Activated naive CD8-positive, alpha-beta T cell treated with anti-CD3 and anti-CD28 coated beads for 36 hours (primary cell): ENCODE measurements at places on chromosomes 1 and 21. TPM values are rescaled to one million over a fixed set of nuclear protein-coding genes. Genes with fewer than 3 reads are reported as not detected.

FCRL1 gene
- 1.0 TPM for total RNA-seq

GJA5 gene
- not detected for total RNA-seq

SMG5 gene
- 92.0 TPM for total RNA-seq

UBE2U gene
- not detected for total RNA-seq

CNKSR1 gene
- 2.2 TPM for total RNA-seq

KIF2C gene
- 71.0 TPM for total RNA-seq

TSTD1 gene
- total RNA-seq = 45.7 TPM

ATXN7L2 gene
- 14.6 TPM for total RNA-seq

PTGFR gene
- not detected for total RNA-seq

TBX15 gene
- not detected for total RNA-seq

ZNF124 gene
- 21.5 TPM for total RNA-seq

PTPRU gene
- 0.74 TPM for total RNA-seq

RABIF gene
- total RNA-seq = 9.0 TPM

C1orf87 gene
- not detected for total RNA-seq

TIPRL gene
- 50.9 TPM for total RNA-seq

HES2 gene
- total RNA-seq = not detected

ELF3 gene
- total RNA-seq = 0.30 TPM

IVL gene
- total RNA-seq = not detected

GCLM gene
- 17.8 TPM for total RNA-seq

CD34 gene
- 0.02 TPM for total RNA-seq

ABCG1 gene
- 11.1 TPM for total RNA-seq

EIF3I gene
- 366 TPM for total RNA-seq

PGLYRP4 gene
- total RNA-seq = not detected

G0S2 gene
- 11.4 TPM for total RNA-seq

FAM110D gene
- total RNA-seq = not detected

RGS13 gene
- not detected for total RNA-seq

CHIA gene
- not detected for total RNA-seq

OPTC gene
- not detected for total RNA-seq

HMGCS2 gene
- not detected for total RNA-seq

KCNE2 gene
- total RNA-seq = not detected

DNAJC28 gene
- 0.58 TPM for total RNA-seq

VAV3 gene
- total RNA-seq = 4.6 TPM

PGBD5 gene
- total RNA-seq = not detected

HFM1 gene
- total RNA-seq = not detected

MYOC gene
- total RNA-seq = not detected

PDPN gene
- total RNA-seq = not detected

ABL2 gene
- 8.5 TPM for total RNA-seq

SH3D21 gene
- total RNA-seq = 9.3 TPM

HNRNPCL2 gene
- not detected for total RNA-seq

IGSF5 gene
- total RNA-seq = not detected

LORICRIN gene
- not detected for total RNA-seq

MXRA8 gene
- 0.97 TPM for total RNA-seq

OR2L3 gene
- total RNA-seq = not detected

YBEY gene
- 12.1 TPM for total RNA-seq

CPT2 gene
- total RNA-seq = 21.6 TPM

EPHA8 gene
- total RNA-seq = not detected

EXTL1 gene
- total RNA-seq = not detected

FAM78B gene
- total RNA-seq = 0.62 TPM

TATDN3 gene
- 18.9 TPM for total RNA-seq

UTS2 gene
- 0.74 TPM for total RNA-seq

POLR3C gene
- 62.0 TPM for total RNA-seq

KRTAP10-2 gene
- total RNA-seq = not detected

ARTN gene
- total RNA-seq = 0.16 TPM
